NT2/D1 (cell line): ENCODE measurements at places on chromosomes 3 and 15.

DNA sequence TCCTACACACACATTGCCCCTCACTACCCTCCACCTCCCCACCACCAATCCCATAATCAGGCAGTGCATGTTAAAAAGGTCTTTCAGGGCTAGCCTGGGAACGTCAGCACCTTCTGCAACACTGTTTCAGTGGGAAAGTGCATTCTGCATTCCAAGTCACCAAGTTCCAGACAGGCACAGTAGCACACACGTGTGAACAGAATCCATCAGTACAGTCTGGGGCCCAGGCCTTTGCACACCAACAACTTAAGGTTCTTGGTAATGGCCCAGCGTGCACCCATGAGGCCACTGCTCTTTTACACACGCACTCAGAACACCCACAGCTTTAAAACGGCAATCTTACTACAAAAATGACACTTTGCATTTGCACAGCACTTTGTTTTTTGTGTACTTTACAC is 1.2 kb downstream of the ANXA2 start:
- DNase-seq = no peak

- DNase-seq = no peak
These were observed 5.9 kb downstream of the CDCP1 start for GRCh38 chr3:45140141-45140769.

DNA sequence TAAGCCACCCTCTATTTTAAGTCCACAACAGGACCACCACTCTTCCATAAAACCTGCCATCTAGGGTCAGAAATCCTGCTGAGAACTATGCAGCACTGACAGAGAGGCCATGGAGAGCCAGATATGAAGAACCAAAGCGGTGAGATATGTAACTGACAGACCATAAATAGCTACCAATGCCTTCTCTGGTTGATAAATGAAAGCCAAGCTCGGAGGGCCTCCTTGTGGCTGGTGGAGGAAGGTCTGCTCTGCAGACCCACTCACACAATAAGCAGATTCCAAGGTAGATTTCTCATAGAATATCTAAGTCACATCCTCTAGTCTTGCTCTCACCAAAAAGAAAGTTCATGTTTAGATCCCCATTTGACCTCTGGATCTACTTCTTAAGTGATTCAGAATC is 38.9 kb downstream of the RYK start:
- no peak for DNase-seq

DNA sequence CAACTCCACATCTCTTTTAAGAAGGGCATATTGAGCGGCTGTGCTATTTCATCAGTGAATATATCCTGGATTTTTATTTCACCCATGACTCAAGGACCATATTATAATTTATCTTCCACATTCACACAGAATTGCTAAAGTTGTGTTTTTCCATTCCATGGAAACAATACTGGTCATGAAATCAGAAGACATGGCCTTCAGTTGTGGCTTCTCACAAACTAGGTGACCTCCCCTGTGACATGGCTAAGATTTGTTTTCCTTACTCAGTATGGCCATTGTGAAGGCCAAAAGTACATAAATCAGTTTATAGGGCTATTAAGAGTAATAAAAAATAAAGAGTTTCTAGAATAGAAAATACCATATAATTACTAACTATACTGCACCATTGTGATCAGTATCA is 415.6 kb downstream of the OXSM start:
- no peak for DNase-seq

DNA sequence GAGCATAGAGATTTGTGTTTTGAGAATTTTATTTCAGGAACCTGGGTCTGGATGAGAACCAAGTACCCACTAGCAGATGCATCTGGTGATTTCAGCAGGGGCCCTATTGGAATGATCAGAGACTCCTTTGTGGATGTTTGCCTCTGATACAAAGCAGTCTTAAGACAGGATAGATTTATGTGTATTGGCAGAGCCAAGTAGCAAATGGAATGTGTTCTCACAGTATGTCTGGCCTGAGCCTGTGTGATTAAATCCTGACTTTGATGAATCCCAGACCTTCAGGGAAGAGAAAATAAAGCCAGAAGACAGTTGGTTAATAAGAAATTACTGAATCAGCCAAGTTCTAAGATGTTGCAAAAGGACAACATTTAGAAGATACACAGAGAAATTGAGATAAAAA is 755.5 kb upstream of the SEMA6D start:
- no peak for DNase-seq

DNA sequence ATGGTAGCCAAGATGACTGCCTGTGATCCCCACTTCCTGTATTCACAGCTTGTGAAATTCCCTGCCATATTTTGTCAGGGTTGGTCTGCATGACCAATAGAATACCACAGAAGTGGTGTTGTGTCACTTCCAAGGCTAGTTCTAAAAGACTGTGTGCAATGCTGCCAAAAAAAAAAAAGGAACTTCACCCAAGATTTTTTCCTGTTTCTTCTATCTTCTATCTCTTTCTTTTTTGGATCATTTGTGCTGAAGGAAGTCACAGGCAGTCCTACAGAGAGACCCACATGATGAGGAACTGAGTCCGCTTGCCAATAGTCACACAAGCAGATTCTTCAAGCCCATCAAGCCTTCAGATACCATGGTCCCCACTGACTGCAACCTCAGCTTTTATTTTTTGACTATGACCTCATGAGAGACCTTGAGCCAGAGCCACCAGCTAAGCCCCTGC is 18.1 kb upstream of the RAF1 start:
- DNase-seq = no peak

GRCh38 chr3:180179562-180179961 is 142.8 kb upstream of the PEX5L start:
- DNase-seq = no peak

GRCh38 chr3:140499114-140499757 is 178.6 kb upstream of the TRIM42 start:
- no peak for DNase-seq

DNA sequence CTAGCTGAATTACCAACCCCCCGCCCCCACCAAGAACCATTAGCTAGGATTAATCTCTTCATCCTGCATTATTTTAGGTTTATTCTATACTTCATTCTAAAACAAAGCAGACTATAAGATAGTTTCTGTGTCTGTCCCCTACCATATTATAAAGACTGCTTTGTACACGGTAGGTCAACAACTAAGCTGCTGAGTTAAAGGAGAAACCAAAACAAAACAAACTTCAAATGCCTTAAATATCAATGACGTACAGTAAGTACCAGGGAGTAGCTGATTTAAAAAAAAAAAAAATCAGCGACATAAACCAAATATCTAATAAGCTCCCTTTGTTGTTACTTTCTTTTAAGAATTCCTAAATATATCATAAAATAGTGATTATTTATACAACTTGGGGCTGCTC is 7.8 kb upstream of the VGLL4 start:
- no peak for DNase-seq

- DNase-seq = no peak
These were observed 93.7 kb downstream of the MCTP2 start for GRCh38 chr15:94324835-94325767.

DNA sequence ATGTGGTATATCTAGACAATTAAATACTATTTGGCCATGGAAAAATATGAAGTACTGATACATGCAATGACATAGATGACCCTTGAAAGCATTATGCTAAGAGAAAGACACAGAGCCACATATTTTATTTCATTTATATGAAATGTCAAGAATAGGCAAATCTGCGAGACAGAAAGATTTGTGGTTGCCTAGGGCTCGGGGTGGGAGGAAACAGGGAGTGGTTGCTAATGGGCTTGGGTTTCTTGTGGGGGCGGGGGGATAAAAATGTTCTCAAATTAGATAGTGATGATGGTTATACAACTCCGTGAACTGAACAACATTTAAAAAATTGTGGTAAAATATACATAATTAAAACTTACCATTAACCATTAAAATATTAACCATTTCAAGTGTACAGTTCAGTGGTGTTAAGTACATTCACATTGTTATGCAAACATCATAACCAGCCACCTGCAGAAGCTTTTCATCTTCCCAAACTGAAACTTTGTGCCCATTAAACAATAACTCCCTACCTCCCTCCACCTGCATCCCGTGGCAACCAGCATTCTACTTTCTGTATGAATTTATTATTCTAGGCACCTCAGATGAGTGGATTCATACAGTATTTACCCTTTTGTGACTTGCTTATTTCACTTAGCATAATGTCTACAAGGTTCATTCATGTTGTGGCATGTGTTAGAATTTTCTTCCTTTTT is 24.3 kb upstream of the ANP32A start:
- DNase-seq = no peak

- no peak for DNase-seq
These were observed 25.6 kb upstream of the NR2E3 start for GRCh38 chr15:71784719-71785118.

DNA sequence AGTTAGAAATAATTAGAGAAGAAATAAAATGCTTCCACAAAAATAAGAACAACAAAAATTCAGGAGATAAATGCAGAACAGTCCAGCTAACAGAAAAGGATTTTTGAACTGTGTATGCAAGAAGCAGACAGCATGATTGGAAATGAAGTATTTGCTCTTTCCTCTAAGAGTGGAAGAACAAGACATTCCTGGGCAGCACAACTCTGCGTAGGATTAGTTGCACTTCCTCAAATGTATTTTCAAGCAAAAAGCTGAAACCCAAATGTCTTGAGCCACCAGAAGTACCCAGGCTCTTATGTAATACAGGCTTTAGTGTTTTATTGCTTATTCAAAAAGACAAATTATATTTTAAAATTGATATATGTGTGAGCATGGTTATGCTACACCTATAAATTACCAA is 127.2 kb downstream of the ZBTB20 start:
- no peak for DNase-seq

- DNase-seq = no peak
These were observed 15.3 kb downstream of the NR2F2 start for GRCh38 chr15:96345560-96346399.

- no peak for DNase-seq
These were observed 122.4 kb downstream of the UBE2E2 start for GRCh38 chr3:23325466-23326065.
